ENCODE measurements at places on chromosomes 6 and 20.
A peak's percentile ranks its signal among the peaks of the same experiment; 100 is the strongest.

DNA sequence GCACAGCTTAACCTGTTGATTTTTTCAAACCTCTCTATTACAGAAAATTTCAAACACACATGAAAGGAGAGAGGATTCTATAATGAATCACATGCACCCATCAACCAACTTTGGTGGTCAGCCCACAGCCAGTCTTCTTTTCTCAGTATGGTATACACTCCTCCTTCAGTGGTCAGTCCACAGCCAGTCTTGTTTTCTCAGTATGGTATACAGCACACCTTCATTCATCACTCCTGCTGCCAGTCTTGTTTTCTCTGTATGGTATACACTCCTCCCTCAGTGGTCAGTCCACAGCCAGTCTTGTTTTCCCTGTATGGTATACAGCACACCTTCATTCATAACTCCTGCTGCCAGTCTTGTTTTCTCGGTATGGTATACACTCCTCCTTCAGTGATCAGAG lies 67.8 kb downstream of the SYNDIG1 start:
- no peaks in the 10 kb centered on the region for H3K36me3 ChIP-seq
- no peak for DNase-seq
- peaks cover 15% of the 10 kb centered on the region for H3K27me3 ChIP-seq
- no peak overlapping the region for H3K4me3 ChIP-seq
- no peaks in the 10 kb centered on the region for H3K4me1 ChIP-seq

DNA sequence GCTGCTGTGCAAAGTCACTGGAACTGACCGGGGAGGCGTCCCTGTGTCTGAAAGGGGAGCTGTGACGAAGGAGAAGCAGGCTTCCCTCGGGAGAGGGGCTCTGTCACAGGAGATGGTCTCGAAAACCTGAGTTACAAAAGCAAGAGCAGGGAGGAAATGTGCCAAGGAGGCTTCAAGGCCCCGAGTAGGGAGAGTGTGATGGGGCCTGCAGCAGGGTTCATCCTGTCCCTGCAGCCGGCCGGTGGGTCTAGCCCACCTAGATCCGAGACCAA lies 16.7 kb downstream of the DYNLT1 start:
- no peak overlapping the region for H3K4me3 ChIP-seq
- H3K27ac ChIP-seq: no peak overlapping the region
- DNase-seq: no peak
- H3K36me3 ChIP-seq: peaks cover 30% of the 10 kb centered on the region

DNA sequence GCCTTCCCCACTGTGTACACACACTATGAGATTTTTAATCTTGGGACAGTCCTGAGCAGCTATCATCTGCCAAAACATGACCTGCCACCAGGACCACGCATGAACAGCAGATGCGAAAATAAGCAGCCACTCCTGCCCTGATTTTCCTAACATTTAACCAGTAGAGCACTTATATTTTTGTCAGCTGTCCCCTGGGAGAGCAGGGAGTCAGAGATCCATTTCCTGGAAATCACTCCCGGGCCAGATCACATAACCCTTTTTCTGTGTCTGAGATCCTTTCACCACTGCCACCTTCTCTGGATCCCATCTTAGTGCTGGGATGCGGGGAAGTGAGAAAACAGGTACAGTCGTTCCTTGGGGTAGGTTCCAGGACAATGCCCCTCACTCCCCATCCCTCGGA lies 5.7 kb downstream of the SDCBP2 start:
- no peaks in the 10 kb centered on the region for H3K36me3 ChIP-seq
- H3K27ac ChIP-seq: no peak overlapping the region
- H3K4me1 ChIP-seq: peaks cover 5% of the 10 kb centered on the region
- H3K4me3 ChIP-seq: no peak overlapping the region

DNA sequence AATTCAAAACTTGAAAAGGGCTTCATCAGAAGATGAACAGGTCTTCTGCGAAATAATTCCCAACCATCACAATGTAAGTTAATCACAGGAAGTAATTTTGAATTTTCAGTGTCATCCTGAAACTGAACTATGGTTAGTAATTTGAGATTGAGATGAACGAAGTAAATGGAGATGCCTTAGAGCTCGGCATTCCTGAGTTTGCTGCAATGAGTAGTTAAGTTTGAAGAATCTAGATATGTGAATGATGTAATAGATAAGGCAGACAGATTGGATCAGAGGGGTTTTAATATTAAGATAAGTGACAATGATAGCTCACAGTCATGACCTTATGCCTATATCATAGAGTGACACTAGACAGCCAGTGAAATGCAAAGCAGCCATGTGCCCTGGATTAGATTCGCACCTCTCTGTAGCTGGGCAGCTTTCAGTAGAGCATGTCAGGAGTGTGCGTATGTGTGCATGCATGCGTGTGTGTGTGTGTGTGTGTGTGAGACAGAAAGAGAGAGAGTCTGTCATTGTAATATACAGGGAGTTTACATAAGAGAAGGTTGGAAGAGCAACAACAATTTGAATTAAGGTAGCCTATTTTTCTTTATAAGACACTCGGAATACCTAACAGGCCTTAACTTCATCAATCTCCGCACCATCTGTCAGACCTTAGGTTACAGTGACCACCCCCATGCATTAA lies 233.0 kb downstream of the GMPR start:
- peaks cover 58% of the 10 kb centered on the region for H3K4me1 ChIP-seq
- no peaks in the 10 kb centered on the region for H3K27me3 ChIP-seq
- H3K27ac ChIP-seq: peak overlapping the region; percentile 75
- peaks cover 34% of the 10 kb centered on the region for H3K36me3 ChIP-seq
- no peak for DNase-seq

GRCh38 chr6:1592852-1593251 lies 16.9 kb upstream of the FOXC1 start:
- H3K27me3 ChIP-seq: peaks cover 63% of the 10 kb centered on the region
- H3K36me3 ChIP-seq: no peaks in the 10 kb centered on the region
- DNase-seq: no peak
- no peak overlapping the region for H3K27ac ChIP-seq
- H3K4me1 ChIP-seq: no peaks in the 10 kb centered on the region
- H3K4me3 ChIP-seq: no peak overlapping the region

- H3K4me3 ChIP-seq: no peak overlapping the region
- no peaks in the 10 kb centered on the region for H3K27me3 ChIP-seq
- H3K36me3 ChIP-seq: peaks cover 34% of the 10 kb centered on the region
- H3K27ac ChIP-seq: no peak overlapping the region
- no peaks in the 10 kb centered on the region for H3K4me1 ChIP-seq
- DNase-seq: no peak
Observed at GRCh38 chr6:88899569-88900316, 63.7 kb downstream of the RNGTT start.

GRCh38 chr6:148648754-148649453 lies 97.9 kb upstream of the UST start:
- peaks cover 2% of the 10 kb centered on the region for H3K36me3 ChIP-seq
- DNase-seq: no peak
- H3K4me1 ChIP-seq: no peaks in the 10 kb centered on the region
- no peak overlapping the region for H3K27ac ChIP-seq
- peaks cover 13% of the 10 kb centered on the region for H3K27me3 ChIP-seq

DNA sequence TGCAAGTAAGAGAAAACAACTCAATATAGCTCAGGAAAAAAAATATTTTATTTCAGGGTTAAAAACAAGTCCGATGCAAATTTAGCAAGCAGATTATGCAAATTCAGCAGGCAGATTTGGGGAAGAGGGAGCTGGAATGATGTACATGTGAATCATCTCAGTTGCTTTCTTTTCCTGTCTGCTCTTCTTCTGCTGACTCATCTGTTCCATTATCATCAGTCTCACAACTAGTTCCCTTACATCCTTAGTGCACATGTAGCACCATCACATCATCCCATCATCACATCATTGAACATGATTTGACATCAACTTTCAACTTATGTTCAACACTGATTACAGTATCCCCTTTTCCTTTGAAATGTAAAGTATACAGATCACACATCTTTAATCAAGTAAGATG lies 11.5 kb upstream of the DEFB113 start:
- DNase-seq: no peak
- no peaks in the 10 kb centered on the region for H3K27me3 ChIP-seq
- peaks cover 3% of the 10 kb centered on the region for H3K4me1 ChIP-seq
- no peak overlapping the region for H3K4me3 ChIP-seq
- H3K36me3 ChIP-seq: no peaks in the 10 kb centered on the region
- H3K27ac ChIP-seq: no peak overlapping the region

DNA sequence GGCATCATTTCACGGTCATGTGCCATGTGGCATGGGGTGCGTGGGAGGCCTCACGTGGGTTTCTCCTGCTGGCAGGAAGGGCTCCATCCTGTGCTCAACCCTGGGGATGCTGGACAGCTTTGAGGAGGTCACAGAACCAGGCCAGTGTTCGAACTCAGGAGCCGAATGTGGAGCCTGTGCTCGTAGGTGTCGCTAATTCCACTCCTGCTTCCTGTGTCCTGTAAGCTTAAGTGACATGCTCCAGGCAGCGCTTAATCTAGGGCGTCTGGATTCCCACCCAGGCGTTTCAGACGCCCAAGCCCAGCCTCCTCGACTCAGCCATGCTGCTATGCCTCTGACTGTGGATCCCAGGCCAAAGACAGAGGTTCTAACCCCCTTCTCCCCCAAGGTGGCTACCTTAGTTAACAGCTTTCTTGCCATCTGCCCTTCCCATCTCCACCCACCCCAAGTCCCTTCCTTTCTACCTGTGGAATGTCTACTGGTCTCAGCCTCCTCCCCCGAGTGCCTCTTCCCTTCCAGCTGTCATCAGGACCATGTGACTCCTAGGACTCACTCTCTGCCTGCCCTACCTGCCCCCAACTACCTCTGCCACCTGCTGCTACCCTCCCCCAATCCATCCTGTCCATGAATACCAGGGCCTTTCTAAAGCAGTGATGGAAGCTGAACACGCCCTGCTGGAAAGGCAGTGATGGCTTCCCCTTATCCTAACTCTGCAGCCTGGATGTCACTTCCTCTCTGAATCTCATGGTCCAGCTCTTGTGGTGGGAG lies 255.1 kb downstream of the CDH26 start:
- H3K36me3 ChIP-seq: no peaks in the 10 kb centered on the region
- H3K27me3 ChIP-seq: peaks cover 4% of the 10 kb centered on the region
- H3K4me3 ChIP-seq: no peak overlapping the region
- peaks cover 5% of the 10 kb centered on the region for H3K4me1 ChIP-seq

DNA sequence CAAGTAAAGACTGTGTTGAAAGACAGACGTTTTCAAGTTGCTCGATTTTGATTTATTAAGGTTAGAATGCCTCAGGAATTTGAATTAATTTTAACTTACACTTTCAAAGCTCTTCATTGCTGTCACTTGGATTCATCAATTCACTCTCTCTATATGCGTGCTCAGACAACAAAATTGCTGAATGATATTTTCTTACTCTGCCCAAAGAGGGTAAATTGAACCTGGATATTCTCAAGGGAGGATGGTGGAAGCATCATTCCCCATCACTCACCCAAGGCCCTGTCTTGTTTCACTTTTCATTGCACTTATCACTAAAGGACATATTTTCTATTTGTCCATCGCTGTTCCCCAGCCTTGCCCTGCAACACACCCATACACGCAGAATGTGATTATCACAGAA lies 102.3 kb downstream of the PDE7B start:
- H3K27me3 ChIP-seq: no peaks in the 10 kb centered on the region
- no peak overlapping the region for H3K4me3 ChIP-seq
- DNase-seq: no peak
- no peaks in the 10 kb centered on the region for H3K4me1 ChIP-seq
- no peak overlapping the region for H3K27ac ChIP-seq

DNA sequence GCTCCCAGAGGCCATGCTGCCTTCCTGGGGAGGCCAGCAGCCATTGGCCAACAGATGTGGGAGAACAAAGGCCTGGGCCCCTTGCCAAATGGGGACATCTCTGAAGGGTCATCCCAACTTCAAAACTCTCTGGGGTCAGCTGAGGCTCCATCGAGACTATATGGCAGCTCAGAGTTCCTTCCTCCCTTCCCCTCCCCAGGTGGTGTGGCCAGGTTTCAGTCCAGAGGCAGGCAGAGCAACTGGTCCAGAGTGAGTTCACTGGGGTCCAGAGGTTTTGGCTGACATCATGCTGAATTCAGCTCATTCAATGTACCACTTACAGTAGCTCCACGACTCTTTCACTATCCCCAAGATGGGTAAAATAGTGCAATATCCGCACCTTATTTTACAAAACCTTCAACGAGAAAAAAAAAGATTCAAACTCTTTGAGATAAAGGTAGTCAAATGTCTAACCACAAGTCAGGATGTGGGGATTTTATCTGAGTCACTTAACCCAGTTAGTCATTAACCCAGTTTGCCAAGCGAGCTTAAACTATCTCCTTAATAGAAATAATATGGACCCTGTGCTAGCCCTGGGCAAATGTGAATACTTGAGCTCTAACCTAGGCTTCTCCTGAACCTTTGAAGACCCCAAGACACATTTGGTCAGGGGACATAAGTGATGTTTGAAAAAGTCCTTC lies 108.4 kb upstream of the PLEKHG1 start:
- peaks cover 2% of the 10 kb centered on the region for H3K36me3 ChIP-seq
- H3K4me3 ChIP-seq: peak overlapping the region; percentile 42
- peaks cover 10% of the 10 kb centered on the region for H3K4me1 ChIP-seq
- peak overlapping the region; percentile 88 for H3K27ac ChIP-seq
- peaks cover 21% of the 10 kb centered on the region for H3K27me3 ChIP-seq

- DNase-seq: no peak
- no peaks in the 10 kb centered on the region for H3K36me3 ChIP-seq
- no peak overlapping the region for H3K27ac ChIP-seq
- no peaks in the 10 kb centered on the region for H3K27me3 ChIP-seq
- H3K4me3 ChIP-seq: no peak overlapping the region
Observed at GRCh38 chr6:35036059-35036827, 104.9 kb downstream of the TCP11 start.

DNA sequence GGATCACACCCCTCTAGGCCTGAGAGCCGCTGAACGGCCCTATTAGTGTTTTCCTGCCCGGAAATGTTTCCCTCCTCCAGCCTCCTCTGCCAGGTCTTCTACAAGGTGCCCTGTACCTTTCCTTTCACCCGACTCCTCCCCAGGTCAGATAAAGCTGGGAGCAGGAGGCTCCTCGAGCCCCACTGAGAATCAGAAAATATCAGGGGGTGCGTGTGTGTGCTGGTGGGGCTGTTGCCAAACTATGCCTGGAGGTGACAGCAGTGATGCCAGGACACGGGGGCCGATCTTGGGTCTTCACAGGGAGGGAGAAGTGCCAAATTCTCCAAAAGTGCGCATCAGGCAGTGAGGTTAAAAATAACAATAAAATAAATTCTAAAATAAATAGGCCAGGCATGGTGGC lies 222.8 kb upstream of the RREB1 start:
- no peaks in the 10 kb centered on the region for H3K36me3 ChIP-seq
- no peaks in the 10 kb centered on the region for H3K27me3 ChIP-seq
- no peak for DNase-seq
- peaks cover 2% of the 10 kb centered on the region for H3K4me1 ChIP-seq
- no peak overlapping the region for H3K27ac ChIP-seq
- H3K4me3 ChIP-seq: no peak overlapping the region

DNA sequence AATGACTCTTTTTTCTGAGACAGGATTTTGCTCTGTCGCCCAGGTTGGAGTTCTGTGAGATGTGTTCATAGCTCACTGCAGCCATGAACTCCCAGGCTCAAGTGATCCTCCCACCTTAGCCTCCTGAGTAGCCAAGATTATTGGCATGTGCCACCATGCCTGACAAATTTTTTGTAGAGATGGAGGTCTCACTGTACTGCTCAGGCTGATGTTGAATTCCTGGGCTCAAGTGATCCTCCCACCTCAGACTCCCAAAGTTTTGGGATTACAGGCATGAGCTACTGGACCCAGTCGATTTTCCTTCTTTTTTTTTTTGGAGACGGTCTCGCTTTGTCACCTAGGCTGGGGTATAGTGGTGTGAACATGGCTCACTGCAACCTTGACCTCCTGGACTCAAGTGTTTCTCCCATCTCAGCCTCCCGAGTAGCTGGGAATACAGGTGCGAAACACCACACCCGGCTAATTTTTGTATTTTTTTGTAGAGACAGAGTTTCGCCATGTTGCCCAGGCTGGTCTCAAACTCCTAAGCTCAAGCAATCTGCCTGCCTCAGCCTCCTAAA lies 24.3 kb downstream of the BCL2L1 start:
- peaks cover 65% of the 10 kb centered on the region for H3K4me1 ChIP-seq
- no peak overlapping the region for H3K4me3 ChIP-seq
- peaks cover 62% of the 10 kb centered on the region for H3K36me3 ChIP-seq
- no peaks in the 10 kb centered on the region for H3K27me3 ChIP-seq
- H3K27ac ChIP-seq: peak overlapping the region; percentile 82
- DNase-seq: no peak
